T1000 (cell line): ENCODE measurements at places on chromosomes 7 and 10.
A peak's percentile ranks its signal among the peaks of the same experiment; 100 is the strongest.

- DNase-seq = no peak
Observed at GRCh38 chr10:132496360-132497062, 41.1 kb upstream of the INPP5A start.

- peak; percentile 31 for DNase-seq
Observed at GRCh38 chr7:145398758-145399157, 562.9 kb upstream of the TPK1 start.

DNA sequence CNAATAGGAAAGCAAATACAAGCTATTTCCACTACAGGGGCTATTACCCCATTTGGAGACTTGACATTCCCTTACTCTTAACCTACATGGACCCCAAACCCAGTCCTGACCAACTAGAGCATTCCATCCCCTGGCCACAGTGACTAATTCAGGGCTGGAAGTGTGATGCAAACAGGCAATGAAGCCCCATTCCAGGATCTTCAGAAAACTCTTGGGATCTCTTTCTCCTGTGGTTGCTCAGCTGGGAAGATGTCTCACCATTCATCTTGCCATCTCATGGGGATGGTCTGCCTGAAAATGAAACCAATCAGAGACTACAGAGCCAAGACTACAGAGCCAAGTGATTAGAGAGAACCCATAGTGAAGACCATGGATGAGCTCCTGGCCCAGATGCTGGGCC is 206.2 kb downstream of the ZNF365 start:
- no peak for DNase-seq

- no peak for DNase-seq
Observed at GRCh38 chr10:71126432-71126831, 85.9 kb upstream of the UNC5B start.

DNA sequence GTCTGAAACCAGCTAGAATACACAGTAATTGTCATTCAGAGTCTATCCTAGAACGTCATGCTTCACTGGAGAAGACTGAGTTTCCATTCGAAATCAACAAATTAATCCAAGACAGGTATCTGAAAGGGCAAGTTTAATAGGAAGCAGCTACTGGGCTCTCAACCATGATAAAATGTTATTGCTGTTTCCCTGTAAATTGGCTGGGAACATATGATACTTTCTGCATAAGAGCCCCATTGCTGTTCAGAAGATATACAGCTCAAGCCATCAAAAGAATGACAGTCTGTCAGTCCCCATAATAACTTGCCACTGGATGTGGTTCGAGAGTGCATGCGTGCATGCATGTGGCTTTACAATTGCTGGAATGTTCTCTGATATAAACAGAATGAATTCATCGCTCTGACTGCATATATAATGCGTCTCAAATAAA is 129.0 kb downstream of the HIBADH start:
- DNase-seq = no peak

DNA sequence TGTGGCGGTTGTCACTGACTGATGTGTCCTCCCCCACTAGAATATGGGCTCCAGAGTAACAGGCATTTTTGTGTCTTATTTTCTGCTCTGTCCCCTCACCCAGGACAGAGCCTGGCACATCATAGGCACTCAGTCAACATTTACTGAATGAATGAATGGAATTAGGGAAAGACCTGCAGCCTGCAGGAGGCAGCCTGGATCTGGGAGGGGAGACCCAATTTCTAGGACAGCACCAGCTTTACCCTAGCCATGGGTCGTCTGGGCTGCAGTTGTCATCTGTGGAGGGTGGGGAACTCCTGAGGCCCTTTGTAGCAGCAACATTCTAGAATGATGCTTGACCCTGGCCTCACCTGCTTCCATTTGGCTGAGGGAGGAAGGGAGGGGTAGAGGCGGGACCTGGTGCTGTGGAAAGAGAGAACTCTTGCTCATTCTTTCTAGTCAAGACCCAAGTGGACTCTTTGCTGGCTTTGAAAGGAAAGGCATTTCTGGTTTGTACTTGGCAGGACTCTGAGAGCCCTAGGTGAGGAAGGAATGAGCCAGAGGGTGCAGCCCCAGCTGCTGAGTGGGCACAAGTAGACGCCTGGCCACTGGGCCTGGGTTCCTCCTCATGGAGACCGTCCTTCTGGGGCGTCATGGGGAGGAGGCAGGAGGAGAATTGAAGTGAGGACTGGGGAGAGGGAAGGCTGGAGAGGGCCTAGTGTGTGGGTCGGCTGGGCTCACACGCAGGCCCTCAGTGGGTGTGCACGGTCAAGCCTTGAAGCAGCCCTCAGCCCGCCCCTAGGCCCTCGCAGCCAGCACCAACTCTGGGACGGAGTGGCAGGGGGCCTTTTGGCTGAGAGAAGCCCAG is 8.9 kb downstream of the FGF8 start:
- no peak for DNase-seq

GRCh38 chr10:117933036-117933435 is 113.7 kb downstream of the RAB11FIP2 start:
- DNase-seq = no peak

DNA sequence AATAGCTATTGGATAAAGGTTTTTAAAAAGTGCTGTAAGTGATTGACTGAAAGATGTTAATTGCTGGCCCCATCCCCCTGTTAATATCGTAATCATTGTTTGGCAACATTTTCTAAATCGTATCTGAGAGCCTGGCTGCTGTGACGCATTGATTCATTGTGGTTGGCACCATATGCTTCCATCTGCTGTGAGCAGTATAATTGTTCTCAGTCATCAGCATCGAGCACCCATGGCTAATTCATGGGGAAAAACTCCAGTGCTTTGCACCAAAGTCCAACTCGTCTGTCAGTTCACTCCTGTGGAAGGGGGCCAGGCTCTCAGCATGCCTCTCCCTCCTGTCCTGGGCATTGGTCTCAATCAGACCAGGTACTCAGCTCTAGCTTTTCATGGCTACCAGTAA is 205.2 kb downstream of the STK31 start:
- no peak for DNase-seq

DNA sequence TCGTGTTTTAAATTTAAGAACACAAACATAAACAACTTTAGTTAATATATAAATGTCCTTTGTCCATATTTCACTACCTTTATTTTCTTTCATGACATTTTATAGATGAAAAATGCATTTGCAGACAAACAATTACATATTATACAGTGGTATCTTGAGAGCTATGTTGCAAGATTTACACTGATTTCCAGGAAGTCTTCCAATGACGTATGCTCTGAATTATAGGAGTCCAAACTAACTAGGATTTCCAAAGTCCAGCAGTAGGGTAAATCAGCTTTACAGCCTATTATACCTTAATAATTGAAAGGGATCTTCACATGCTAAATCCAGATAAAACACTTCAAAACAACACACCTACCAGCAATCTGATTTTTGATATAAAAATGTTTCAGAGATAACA is 69.4 kb downstream of the HYCC1 start:
- DNase-seq = no peak

DNA sequence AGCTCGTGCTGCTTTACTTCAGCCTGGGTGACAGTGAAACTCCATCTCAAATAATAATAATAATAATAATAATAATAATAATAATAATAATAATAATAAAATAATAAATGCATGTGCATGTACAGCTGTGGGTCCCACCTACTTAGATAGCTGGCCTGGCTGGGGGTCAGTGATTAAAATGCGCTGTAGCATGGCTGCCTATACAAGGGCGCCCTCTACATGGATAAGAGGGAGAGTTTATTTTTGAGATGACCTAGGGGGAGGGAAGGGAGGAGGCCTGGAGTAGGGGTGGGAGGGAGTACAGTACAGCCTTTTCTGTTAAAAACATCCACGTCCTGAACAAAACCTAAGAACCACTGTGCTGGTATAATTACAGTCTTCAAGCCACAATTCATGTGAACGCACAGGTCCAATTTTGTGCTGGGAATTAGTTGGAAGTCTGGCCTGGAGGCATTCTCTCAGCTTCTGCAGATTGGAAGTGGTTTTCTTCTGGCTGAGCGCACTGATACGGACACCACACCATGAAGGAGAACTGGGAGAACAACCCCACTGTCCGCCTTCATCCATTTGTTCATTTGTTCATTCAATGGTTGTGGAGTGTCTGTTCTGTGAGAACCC is 146.5 kb downstream of the TMEM178B start:
- no peak for DNase-seq

- DNase-seq = no peak
Observed at GRCh38 chr10:51215951-51216834, 141.9 kb downstream of the PRKG1 start.

GRCh38 chr10:5710859-5711258 is 26.2 kb downstream of the TASOR2 start:
- DNase-seq = no peak

GRCh38 chr7:33530664-33531063 is 374.7 kb upstream of the BMPER start:
- DNase-seq = no peak

GRCh38 chr10:125118011-125118611 is 42.3 kb downstream of the CTBP2 start:
- DNase-seq = no peak

GRCh38 chr10:99234791-99235657 is 628 bp downstream of the HPSE2 start:
- no peak for DNase-seq

DNA sequence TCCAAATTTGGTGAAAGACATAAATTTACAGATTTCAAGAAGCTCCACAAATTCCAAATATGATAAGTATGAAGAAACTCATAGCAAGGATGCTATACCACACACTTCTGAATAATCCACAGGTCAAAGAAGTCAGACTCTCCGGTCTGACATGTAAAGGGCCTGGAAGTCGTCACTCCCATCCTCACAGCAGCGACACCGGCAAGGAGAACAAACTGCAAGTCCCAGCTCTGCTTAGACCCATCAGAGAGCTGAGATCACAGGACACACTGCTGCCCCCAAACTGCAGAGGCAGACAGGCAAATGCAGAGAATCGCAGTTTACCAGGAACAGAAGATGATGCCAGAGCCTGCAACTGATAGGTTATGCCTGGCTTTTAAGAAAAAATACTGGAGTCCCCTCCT is 62.0 kb downstream of the AMZ1 start:
- DNase-seq = no peak
